ENCODE measurements at places on chromosomes 2 and 18. TPM values are rescaled to one million over a fixed set of nuclear protein-coding genes. Genes with fewer than 3 reads are reported as not detected.
A peak's percentile ranks its signal among the peaks of the same experiment; 100 is the strongest.

GRCh38 chr2:176192351-176192750, 3.9 kb downstream of the HOXD1 start:
- no peak for DNase-seq

- DNase-seq, result no peak
These were observed 156.5 kb downstream of the CDH7 start for GRCh38 chr18:65907281-65907680.

GRCh38 chr2:108986916-108987510, 2.0 kb downstream of the EDAR start:
- DNase-seq, result no peak

DNA sequence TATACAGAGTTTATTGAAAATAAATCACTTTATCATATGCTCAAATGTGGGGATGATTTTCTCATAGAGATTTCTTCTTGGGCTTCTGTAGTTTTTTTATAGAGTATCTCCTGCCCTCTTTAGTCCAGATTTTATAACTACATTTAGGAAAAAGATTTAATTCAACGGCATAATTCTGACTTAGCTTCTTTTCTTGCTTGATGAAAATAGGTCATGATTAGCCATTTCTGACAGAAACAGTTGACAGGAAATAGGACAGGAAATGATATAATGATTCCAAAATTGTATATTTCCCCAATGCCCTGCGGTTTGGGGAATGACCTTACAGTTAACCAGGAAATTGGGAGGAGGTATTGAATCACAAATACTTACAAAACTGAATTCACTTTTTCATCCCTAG, 1531.9 kb upstream of the ACVR2A start:
- peak; percentile 97 for DNase-seq

- DNase-seq, result no peak
These were observed 81.2 kb downstream of the MYO5B start for GRCh38 chr18:50113726-50114125.

DNA sequence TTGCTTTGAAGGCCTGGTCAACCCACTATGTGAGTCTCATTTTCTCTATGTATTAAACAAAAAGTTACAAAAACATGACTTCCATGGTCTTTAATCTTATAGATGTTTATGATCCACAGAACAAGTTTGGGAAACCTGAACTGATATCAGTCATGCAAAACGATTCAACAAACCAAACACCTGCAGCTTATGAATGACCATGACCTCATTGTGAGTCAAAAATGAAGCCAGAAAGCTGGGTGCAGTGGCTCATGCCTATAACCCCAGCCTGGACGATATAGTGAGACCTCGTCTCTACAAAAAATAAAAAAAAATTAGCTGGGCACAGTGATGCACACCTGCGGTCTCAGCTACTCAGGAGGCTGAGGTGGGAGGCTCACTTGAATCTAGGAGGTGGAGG, 270.4 kb upstream of the CCDC68 start:
- no peak for DNase-seq

GRCh38 chr2:48479915-48480314, 50.0 kb upstream of the STON1 start:
- no peak for DNase-seq

DNA sequence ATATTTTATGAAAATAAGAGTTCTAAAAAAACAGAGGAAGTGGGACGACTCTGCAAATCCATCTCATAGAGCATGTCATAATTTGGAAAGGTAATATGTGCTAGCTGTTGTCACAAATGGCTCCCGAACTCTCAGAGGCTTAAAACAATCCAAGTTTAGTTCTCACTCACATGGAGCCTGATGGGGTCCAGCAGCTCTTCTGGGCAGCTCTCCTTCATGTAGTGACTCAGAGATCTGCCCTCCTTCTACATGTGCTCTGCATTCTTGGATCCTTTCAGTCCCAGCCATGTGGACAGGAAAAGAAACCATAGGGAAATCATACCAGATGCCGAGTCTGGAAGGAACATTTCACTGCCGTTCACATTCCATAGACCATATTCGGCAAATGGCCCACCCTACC, 180.1 kb upstream of the APCDD1 start:
- no peak for DNase-seq

GRCh38 chr2:70789304-70790135, 923 bp downstream of the FIGLA start:
- DNase-seq, result peak; percentile 80

DNA sequence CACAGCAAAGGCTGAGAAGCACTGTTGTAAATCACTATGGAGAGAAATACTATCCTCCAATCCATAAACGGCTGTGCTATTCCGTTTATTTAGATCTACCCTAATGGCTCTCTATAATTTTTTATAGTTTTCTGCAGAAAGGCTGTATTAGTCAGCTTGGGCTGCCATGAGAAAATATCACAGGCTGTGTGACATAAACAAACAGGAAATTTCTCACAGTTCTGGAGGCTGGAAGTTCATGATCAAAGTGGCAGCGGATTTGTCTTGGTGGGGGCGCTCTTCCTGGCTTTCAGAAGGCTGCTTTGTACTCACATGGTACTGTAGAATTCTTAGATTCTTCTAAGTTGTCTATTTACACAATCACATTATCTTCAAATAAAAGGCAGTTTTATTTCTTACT, 44.1 kb downstream of the C1D start:
- DNase-seq, result no peak

- no peak for DNase-seq
These were observed 864 bp upstream of the MYL12A start for GRCh38 chr18:3246635-3247239.

DNA sequence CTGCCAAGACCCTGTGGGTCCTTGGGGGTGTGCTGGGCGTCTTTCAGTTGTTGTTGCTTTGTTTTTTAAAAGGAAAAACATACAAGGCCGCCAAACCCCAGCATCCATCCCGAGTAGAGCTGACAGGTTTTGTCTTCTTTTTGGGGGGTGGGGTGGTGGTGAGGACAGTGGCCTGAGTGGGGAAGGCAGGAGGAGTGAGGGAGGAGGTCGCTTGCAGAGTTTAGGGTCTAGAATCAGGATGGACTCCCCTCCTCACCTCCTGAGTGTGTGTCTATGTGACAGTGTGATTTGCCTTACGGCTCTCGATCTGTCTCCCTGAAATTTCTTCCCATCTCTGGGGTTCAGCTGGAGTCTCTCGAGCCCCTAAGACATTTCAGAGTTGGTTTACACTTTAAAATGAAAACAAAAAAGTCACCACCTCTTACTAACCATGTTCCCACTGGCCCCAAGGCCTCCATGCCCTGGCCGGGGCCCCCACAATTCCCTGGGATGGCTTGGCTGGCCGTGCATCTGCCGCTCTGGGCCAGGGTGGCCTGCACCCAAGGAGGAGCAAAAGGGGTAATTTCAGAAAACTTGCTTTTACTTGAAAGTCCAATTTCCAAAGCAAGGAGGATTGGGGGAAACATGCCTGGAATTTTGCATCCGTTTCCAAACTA, 5.0 kb downstream of the SIX3 start:
- DNase-seq, result no peak

GRCh38 chr2:107556038-107556627, 270.6 kb upstream of the RGPD4 start:
- DNase-seq, result no peak

- no peak for DNase-seq
These were observed 9.8 kb upstream of the RNF138 start for GRCh38 chr18:32081881-32082280.

DNA sequence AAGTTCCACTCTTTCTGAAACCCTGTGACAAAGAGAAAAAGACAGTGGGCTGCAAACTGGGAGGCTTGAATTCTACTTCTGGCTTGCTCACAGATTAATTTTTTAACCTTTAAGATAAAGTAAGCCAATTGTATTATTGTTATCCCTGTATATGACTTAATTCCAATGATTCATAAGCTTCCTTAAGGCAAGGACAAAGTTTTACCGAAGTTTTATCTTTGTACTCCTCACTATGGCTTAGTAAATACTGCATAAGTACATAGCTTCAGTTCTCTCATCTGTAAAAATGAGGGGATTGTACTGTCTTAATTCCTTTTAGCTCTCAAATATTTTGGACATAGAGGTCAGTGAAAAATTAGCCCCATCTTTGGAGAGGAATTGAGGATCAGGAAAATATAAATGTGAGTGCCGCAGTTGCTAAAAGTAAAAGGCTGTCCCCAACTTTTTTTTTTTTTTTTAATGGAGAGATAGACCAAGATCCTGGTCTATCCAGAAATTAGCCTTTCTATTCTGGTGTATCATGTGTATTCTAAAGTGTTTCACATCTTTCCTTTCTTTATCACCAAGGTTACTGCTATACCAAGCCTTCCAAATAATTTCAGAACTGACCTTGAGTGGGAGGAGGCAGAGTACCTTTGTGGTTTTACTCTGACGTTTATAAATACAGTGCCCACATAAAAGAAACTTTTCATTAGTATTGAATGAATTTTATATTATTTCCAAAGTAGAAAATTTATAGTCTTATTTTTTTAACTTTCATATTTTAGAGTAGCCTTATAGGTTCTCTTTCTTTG, 13.3 kb downstream of the RELCH start:
- DNase-seq, result no peak

DNA sequence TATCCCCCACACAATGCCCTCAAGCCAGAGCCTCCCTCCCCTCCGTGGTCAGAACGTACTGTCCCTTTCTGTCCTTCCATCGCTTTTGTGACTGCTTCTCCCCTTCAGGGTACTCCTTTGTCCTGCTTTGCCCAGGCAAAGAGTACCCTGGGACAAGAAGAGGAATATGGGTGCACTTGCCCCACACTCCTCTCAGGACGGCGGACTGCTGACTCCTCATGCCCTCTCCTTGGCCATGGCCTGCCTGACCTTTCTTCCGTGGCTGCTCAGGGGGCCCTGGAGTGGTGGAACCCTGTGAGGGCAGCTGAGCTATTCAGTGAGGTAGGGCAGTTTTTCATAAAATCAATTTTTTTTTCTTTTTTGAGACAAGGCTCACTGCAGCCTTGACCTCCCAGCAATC, 18.7 kb downstream of the C2orf74 start:
- DNase-seq, result no peak

SLC66A2 gene
- 28.0 TPM for total RNA-seq

HMSD gene
- 58.1 TPM for total RNA-seq

M1AP gene
- not detected for total RNA-seq

GNLY gene
- not detected for total RNA-seq

ABHD1 gene
- total RNA-seq, result 0.22 TPM

FOXD4L1 gene
- total RNA-seq, result not detected

UGT1A8 gene
- total RNA-seq, result not detected

All from A673 (cell line).